ENCODE measurements at places on chromosomes 7 and 10.

GRCh38 chr7:78762625-78763024, 690.8 kb downstream of the MAGI2 start:
- DNase-seq: no peak

DNA sequence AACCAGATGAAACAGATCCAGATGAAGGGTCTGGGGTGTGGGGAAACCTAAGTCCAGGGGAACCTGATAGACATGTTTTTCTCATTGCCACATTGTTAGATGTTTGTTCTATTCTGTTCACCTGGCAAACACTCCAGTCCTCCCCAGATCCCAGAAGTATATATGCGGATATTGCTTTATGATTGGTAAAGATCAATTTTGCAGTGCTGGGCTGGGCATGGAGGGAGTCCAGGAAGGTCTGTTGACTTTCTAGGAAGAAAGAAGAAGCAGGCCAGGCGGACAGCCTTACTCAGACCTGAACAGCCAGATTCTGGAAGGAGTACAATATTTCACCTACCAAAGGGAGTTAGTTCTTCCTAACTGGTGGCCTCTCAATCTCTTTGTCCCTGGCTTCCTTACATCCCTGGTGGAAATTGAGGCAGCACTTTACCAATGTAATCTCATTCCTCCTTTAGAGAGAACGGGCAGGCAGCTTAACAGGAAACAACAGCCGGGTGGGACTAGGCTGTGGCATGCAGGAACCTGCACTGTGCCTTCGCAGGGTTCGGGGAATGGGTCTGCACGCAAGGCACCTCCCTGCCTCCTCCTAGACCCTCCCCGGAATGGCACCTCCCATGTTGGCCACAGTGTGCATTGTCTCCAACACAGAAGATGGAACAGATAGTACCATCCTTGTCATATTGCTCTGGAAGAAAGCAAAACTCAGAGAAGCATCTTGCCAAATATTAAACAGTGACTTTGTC, 930 bp downstream of the GIMAP6 start:
- DNase-seq: no peak

- DNase-seq: no peak
Measured at GRCh38 chr10:52335665-52336064, 21.6 kb downstream of the DKK1 start.

DNA sequence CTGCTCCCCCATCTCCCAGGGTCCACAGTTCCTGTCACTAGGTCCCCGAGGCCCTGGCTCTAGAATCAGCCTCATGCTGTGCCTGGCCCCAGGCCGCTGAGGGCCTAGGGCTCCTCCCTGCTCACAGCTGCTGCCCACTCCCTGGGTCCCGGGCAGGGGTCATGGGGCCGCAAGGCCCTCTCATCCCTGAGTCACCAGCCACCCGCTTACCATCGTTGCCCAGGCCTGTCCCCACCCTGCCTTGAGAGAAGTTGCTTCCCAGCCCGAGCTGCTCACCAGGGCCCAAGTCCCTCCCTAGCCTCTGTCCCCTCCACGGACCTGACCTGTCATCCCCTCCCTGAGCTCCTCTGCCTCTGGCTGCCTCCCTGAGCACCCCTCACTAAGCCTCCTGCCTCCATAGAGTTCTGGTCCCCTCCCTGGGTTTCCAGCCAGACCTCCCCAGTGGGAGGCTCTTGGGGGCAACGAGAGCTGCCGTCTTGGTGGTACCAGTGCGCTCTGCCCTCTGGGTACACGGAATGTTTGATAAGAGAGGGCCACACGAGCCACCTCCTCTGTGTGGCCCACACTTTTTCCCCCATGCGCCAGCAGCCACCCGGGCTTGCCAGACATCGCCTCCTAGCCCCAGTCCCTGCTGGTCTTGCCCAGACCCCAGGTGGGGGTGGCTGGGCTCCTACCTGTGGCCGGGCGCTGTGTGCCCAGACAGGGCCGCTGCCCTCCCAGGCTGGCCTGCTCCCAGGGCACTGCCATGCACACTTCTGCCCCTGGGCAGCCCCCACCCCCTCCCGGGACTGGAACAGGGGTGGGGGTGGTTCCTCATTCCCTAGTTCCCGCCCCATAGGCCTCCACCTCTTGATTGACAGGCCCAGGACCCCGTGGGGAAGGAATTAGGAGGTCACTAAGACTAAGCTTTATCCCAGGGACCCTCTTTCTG, 21.3 kb downstream of the MLXIPL start:
- no peak for DNase-seq

DNA sequence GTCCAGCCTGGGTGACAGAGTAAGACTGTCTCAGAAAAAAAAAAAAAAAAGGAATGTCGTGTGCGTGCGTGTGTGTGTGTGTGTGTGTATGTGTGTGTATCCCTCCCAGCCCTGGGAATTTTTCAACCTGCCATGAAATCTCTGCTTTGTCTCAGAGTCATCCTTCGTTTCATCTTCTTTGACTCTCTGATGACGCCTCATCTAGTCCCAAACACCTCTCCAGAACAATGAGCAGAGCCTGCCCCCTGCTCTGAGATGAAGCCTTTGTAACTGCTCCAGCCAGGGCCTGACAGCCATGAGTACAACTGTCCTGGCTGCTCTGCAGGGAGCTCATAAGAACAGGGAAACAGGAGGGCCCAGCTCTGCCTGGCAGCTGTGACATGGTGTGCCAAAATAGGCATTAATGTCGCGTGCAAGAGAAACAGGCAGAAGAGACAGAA, 149.5 kb downstream of the FAM107B start:
- no peak for DNase-seq
